ENCODE measurements at places on chromosomes 7 and 10.

- DNase-seq, result no peak
These were observed 34.4 kb downstream of the CSGALNACT2 start for GRCh38 chr10:43172645-43173044.

DNA sequence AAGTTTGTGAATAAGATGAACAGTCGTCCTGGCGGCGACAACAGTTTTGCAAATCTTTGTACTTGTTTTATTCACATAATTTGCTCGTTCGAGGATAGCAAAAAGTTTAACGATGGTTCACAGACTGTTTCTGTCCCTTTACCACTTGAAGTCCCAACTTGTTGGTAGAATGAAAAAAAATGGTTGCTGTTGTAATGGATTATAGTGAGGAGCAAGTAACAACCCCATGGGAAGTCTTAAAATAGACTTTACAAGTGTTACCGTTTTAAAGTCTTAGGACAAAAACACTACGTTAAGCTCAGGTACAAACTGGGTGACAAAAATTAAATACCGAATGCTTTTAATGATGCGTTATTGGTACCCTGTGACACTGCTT, 589 bp downstream of the LSM8 start:
- peak; percentile 18 for DNase-seq

GRCh38 chr7:151769188-151769821, 107.6 kb downstream of the PRKAG2 start:
- DNase-seq, result no peak

DNA sequence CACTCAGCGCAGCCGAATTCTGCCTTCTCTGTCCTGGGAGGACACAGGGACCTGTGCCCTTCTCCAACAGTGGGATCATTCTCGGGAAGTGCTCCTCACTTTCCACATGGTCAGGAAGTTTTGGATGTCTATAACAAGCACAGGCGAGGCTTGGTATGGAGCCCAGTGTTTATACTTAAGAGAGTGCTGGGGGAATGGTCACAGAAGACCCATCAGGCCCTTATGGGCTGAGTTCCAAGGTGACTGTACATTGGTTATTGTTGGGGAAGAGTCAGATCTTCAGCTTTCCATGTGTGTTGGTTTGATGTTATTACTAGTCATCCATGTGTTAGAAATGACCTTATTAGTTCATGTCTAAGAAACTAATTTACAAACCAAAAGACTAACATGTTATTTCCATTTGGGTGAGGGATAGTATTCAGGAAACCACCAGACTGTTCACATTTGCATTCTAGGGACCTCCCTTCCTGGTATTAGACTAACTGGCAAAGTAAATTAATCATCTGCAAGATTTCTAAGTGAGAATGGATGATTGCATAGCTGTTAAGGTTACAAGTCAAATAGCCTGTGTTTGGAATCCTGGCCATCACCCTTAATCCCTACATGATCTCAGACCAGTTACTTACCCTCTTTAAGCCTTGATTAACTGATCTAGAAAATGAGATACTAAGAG, 834.2 kb downstream of the LRMDA start:
- peak; percentile 40 for DNase-seq

DNA sequence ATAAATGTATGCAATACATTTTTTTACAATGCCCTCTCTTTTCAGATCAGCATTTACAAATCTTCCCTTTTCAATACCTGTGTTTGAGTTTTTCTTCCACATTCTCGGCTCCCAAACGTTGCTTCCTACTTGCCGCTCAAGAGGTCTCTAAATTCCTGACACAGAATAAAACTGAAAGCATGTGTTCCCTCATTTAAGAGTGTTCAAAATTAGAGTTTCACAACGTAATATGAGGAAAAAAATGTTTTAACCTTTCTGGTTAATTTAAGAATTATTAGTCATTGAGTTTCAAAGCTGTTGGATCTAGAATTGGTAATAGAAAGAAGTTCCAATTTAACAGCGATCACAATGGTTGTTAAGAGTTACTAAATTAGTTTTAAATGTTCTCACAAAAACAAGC, 100.4 kb downstream of the ARID5B start:
- no peak for DNase-seq

- peak; percentile 50 for DNase-seq
These were observed 167.1 kb downstream of the NEURL1 start for GRCh38 chr10:103660364-103661197.

DNA sequence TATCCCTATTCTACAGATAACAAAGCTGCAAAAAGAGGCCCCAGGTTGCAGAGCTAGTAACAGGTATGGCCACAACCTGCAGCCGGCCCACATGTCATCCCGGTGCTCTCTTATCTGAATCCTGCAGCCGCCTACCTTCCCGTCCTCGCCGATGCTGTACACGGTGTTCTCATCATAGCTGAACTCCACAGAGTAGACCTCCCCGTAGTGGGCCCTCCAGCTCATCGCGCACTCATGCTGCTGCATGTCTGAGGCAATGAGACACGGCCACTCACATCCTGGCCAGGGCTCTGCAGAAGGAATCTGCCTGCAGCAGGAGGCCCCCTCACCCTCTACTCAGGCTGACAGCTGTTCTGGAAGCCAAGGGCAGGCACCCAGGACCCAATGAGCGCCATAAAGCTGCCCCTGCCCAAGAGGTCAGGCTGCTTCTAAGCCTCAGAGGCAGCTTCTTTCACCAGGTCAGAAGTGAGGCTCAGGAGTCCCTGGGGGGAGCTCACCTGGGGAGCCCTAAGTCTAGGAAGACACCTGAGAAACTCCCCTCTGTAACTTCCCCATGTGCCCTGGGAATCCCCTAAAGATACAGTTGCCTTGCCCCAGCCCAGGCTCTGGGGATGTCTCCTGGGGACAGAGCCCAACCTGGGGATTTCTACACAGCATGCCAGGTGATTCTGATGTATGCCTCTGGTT, 17.9 kb upstream of the CYREN start:
- no peak for DNase-seq

DNA sequence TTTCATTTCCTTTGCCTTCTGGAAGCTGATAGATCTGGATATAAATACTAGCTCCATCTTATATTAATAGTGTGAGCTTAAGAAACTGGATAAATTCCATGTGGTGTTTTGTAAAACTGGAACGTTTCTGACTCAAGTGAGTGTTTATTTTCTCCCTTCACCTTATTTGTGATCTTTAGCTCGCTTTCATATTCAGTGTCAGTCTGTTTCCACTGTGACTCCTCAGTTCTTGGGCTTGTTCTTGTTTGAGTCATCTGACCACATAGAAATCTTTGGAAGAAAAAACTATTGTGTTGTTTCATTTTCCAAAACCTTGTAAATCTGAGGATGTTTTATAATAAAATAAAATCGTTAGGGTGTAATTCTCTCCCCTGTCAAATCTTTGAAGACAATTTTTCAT, 186.4 kb downstream of the POLR1F start:
- no peak for DNase-seq

DNA sequence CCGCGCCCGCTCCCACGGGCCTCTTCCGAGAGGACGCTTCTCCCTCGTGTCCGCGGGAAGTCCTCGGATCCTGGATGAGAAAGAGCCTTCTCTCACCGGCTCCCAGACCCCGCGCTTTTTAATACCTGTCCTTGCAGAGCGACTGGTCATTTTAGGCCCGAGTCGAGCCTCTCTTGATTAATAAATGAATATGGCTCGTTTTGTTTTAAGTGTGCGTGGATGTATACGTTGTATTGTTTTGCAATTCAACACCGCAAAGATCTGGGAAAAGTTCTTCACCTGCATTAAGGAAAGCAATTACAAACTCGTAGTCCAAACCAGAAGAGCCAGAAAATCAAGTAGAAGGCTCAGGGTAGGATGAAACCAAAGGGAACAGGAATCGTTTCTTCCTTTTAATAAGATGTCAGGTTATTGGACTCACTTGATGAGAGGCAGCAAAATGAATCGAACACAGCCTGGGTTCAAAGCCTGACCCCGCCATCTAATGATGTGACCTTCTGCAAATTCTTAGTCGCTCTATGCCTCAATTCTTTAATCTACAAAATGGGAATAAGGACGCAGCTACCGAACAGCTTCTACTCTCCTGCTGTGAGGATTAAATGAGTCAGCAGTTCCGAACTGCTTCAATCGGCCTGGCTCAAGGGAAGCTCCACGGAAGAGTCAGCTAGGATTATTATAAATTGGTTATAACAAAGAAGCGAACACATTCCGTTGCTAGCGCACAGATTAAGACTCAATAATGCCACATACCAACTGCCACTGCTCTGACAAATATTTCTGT, 277.8 kb upstream of the NEBL start:
- peak; percentile 34 for DNase-seq

GRCh38 chr10:16798571-16798970, 18.7 kb downstream of the RSU1 start:
- no peak for DNase-seq

All from kidney tubule cell (primary cell).